ENCODE measurements at places on chromosomes 3 and 15.

DNA sequence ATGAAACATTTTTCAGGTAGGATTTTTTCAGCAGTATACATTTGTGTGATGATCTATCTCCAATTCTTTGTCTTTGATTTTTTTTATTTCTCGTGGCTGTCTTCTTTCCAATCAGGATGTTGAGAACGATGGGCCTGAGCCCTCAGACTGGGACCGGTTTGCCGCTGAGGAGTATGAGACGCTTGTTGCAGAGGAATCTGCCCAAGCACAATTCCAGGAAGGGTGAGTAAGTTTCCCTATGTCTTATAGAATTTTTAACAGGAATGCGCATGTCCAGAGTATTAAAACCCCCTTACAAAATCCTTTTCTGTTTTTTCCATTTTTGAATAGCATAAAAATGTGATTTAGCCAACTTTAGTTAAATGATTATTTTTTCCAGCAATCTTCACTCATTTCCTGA is 90.0 kb downstream of the MSL2 start:
- DNase-seq: no peak

- no peak for DNase-seq
These were observed 94.3 kb upstream of the TRPM1 start for GRCh38 chr15:31195871-31196270.

- DNase-seq: no peak
These were observed 111.1 kb upstream of the HACD2 start for GRCh38 chr3:123695731-123696640.

DNA sequence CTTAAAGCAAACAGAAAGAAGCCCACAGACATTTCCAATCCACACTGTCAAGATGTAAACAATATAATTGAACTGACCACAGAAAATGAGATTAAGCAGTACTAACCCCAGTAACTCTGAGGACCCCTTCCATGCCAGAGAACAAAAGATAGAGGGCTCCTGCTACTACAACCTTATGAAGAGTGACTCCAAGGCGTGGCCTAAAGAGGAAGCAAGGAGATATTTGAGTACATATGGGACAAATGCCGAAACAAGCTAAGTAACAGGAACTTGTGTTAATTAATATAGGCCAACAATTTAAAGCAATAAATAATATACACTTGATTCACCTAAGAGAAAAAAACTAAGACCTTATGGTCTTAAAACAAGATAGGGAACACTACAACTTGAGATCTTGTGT is 25.0 kb upstream of the VPS39 start:
- DNase-seq: no peak

- no peak for DNase-seq
These were observed 1.2 kb downstream of the GNAI2 start for GRCh38 chr3:50237133-50237651.

GRCh38 chr3:52539010-52539653 is 2.7 kb downstream of the UQCC5 start:
- DNase-seq: no peak

DNA sequence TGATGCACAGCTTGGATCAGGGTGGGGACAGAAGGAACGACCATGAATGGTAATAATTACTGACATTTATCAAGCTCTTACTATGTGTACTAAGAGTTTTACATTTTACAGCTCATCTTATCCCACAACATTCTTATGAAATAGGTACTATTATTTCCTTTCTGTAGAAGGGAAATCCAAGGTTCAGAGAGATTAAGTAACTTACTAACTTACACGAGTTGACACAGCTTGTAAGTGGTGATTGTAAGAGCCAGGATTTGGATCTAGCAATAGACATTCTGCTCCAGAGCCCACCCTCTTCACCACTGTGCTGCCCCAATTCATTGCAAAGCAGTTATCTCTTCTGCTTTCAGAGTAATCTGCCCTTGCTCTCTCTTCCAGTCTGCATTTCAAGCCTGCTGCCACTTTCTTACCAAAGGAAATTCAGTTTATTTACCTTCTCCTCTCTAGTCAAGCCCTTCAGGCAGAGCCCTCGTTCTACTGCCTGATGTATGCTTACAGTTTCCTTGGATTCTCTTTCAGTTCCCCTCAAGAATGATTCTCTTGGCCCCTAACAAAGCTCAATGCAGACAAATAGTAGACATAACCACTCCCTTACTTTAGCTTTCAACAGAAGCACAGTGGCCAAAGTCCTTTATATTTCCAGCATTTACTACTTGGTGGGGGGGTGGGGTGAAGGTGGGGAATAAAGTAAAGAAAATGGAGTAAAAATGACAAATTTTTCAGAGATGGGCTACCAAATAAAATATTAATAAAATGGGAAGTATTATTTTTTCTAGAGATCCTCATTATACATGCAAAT is 65.8 kb downstream of the ATP8B4 start:
- DNase-seq: no peak

All from G401 (cell line).